ENCODE measurements at places on chromosomes 11 and 22.

- DNase-seq, result no peak
- no peak overlapping the region for H3K4me3 ChIP-seq
- H3K4me1 ChIP-seq, result no peaks in the 10 kb centered on the region
- H3K36me3 ChIP-seq, result no peaks in the 10 kb centered on the region
- H3K27ac ChIP-seq, result no peak overlapping the region
Observed at GRCh38 chr11:103844327-103845215, 191.9 kb upstream of the DDI1 start.

- no peak overlapping the region for H3K27ac ChIP-seq
- no peak for DNase-seq
- H3K4me3 ChIP-seq, result no peak overlapping the region
- H3K27me3 ChIP-seq, result no peaks in the 10 kb centered on the region
- peaks cover 8% of the 10 kb centered on the region for H3K36me3 ChIP-seq
Observed at GRCh38 chr11:77642228-77642627, 4.6 kb upstream of the CLNS1A start.

DNA sequence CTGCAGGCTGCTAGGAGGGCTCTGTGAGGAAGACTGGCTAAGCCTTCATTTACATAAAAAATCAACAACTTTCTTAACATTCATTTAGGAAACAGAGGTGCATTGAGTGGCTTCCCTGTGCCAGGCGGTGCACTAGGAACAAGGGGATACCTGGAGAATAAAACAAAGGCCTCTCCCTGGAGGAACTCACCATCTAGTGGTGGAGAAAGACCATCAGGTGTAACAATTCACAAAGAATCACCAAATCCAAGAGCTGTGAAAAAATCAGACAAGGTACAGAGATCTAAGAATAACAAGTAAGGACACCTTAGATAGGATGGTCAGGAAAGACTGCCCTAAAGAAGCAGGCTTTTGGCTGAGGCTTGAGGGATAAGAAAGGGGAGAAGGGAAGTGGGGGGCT, 40.3 kb downstream of the CSNK2A3 start:
- no peaks in the 10 kb centered on the region for H3K27me3 ChIP-seq
- no peak for DNase-seq
- H3K36me3 ChIP-seq, result no peaks in the 10 kb centered on the region
- no peak overlapping the region for H3K27ac ChIP-seq
- no peak overlapping the region for H3K4me3 ChIP-seq

GRCh38 chr11:84719935-84720577, 907.1 kb downstream of the DLG2 start:
- DNase-seq, result no peak
- peaks cover 21% of the 10 kb centered on the region for H3K27me3 ChIP-seq
- no peak overlapping the region for H3K27ac ChIP-seq

DNA sequence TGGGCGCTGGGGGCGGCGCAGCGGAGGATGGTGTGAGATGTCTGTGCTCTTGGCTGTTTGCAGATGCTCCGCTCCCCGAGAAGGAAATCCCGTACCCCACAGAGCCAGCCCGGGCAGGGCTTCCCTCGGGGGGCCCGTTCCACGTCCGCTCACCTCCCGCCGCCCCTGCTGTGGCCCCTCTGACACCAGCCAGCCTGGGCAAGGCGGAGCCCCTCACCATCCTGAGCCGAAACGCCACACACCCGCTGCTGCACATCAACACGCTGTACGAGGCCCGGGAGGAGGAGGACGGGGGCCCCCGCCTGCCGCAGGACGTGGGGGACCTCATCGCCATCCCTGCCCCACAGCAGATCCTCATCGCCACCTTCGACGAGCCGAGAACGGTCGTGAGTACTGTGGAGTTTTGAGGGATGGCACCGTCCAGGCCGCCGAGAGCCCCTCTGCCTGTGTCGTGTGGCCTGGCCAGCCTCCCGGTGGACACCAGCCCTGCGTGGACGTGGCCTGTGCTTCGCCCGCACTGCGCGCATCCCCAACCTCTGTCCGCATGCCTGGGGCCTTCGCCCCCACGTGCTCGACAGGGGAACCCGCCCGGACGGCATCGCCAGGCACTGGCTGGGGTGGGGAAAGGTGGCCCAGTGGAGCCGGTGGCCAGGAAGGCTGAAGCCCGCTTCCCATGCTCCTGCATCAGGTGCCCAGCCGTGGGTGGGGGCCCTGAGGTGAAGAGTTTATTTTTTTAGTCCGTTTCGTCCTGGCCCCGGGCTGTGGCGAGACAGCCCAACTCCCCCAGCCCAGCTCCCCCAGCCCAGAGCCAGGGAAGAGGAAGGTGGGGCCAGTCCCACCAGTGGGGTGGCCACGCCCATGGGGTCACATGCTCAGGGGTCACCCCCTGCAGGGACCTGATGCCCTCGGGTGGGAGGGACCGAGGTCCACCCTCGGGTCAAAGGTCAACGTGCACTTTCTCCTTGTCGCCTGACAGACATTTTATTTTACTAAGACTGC, 6.5 kb upstream of the TRABD start:
- no peaks in the 10 kb centered on the region for H3K36me3 ChIP-seq
- peaks cover 2% of the 10 kb centered on the region for H3K27me3 ChIP-seq
- no peak for DNase-seq
- H3K27ac ChIP-seq, result no peak overlapping the region

DNA sequence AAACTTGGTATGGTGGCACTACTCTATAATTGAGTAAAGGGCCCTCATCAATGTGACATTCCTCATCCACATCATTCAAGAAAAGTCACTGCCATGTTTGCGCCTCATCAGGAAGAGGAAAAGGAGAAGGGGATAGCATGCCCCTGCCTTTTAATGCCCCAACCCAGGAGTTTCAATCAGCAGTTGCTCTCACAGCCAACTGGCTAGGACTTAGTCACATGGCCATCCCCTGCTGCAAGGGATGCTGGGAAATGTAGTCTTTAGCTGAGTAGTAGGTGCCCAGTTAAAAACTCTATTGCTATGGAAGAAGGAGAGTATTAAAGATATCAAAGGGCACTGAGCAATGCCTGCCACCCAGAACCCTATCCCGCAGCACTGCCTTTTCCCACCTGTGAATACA, 10.9 kb upstream of the CCND1 start:
- H3K4me3 ChIP-seq, result no peak overlapping the region
- H3K36me3 ChIP-seq, result no peaks in the 10 kb centered on the region
- no peaks in the 10 kb centered on the region for H3K4me1 ChIP-seq
- H3K27ac ChIP-seq, result no peak overlapping the region
- H3K27me3 ChIP-seq, result peaks cover 36% of the 10 kb centered on the region

DNA sequence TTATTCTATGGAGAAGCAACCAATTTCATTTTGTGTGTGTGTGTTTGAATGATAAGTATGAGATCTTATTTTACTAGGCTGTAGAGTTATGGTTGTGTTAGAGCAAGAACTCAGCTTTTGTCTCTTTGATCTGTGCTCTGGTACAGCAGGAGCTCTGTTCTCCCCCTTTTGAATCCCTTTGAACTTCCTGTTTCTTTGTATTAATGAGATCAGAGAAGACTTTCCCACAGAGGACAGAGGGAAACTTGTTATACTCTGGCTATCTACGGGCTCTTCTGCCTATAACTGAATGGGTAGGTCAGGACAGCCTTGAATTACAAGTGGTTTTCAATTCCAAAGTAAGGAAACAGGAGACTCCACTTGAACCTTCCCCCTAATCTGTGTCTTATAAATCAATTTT, 1015.0 kb upstream of the RAG2 start:
- H3K27me3 ChIP-seq, result no peaks in the 10 kb centered on the region
- no peak overlapping the region for H3K27ac ChIP-seq
- no peaks in the 10 kb centered on the region for H3K36me3 ChIP-seq
- H3K4me1 ChIP-seq, result no peaks in the 10 kb centered on the region

DNA sequence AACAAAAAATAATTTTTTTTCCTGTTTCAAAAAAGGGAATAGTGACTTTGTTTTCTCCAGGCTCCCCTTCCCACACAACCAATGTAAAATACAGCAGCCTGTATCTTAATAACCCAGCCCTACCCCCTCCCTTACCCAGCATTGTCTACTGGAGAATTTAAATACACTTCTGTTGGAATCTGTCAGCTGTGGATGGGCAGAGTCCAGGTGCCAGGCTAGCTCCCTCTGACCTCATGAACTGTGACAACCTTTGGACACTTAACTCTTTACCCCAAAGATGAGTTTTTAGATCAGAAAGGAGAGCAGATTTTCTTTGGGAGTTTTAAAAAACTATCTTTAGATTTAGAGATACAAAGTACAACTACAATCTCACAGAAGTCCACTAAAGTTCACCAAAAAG, 42.9 kb downstream of the DDX6 start:
- peaks cover 46% of the 10 kb centered on the region for H3K36me3 ChIP-seq
- no peaks in the 10 kb centered on the region for H3K4me1 ChIP-seq
- H3K27ac ChIP-seq, result no peak overlapping the region
- no peak overlapping the region for H3K4me3 ChIP-seq

GRCh38 chr11:76604626-76605241, 65.8 kb downstream of the LRRC32 start:
- H3K36me3 ChIP-seq, result no peaks in the 10 kb centered on the region
- no peak overlapping the region for H3K4me3 ChIP-seq
- DNase-seq, result no peak
- no peaks in the 10 kb centered on the region for H3K27me3 ChIP-seq
- H3K4me1 ChIP-seq, result no peaks in the 10 kb centered on the region

GRCh38 chr11:13043912-13044628, 35.0 kb downstream of the RASSF10 start:
- DNase-seq, result no peak
- H3K4me3 ChIP-seq, result no peak overlapping the region
- H3K27ac ChIP-seq, result no peak overlapping the region
- no peaks in the 10 kb centered on the region for H3K36me3 ChIP-seq
- no peaks in the 10 kb centered on the region for H3K4me1 ChIP-seq

- H3K27ac ChIP-seq, result no peak overlapping the region
- no peak overlapping the region for H3K4me3 ChIP-seq
- H3K36me3 ChIP-seq, result no peaks in the 10 kb centered on the region
Observed at GRCh38 chr11:104522650-104523049, 358.7 kb upstream of the PDGFD start.

GRCh38 chr11:112163875-112164685, at the start of gene IL18:
Gene IL18, minus strand, starts transcription at chr11:112164094. Its CDS starts 9,041 bp downstream, at chr11:112155053.
- peaks cover 4% of the 10 kb centered on the region for H3K4me1 ChIP-seq
- H3K4me3 ChIP-seq, result peak within 1 kb of the TSS; percentile 68
- DNase-seq, result no peak
- H3K27ac ChIP-seq, result no peak within 1 kb of the TSS

DNA sequence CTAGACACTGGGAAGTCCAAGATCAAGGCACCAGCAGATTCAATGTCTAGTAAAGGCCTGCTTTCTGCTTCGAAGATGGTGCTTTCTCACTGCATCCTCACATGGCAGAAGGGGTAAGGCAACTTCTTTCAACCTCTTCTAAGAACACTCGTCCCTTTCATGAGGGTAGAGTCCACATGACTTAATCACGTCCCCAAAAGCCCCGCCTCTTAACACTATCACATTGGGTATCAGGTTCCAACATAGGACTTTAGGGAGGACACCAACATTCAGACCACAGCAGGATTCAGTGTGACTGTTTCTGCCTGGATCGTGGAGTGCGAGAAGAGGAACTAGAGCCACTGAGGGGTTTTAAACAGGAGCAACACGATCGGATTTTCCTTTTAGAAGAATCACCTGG, 3.7 kb upstream of the TIRAP start:
- no peaks in the 10 kb centered on the region for H3K27me3 ChIP-seq
- peaks cover 32% of the 10 kb centered on the region for H3K36me3 ChIP-seq
- peak overlapping the region; percentile 15 for H3K4me3 ChIP-seq
- no peak overlapping the region for H3K27ac ChIP-seq

GRCh38 chr11:126578021-126578420, 222.5 kb downstream of the ST3GAL4 start:
- no peaks in the 10 kb centered on the region for H3K36me3 ChIP-seq
- H3K4me3 ChIP-seq, result no peak overlapping the region
- H3K4me1 ChIP-seq, result no peaks in the 10 kb centered on the region
- H3K27ac ChIP-seq, result no peak overlapping the region
- DNase-seq, result no peak

- no peaks in the 10 kb centered on the region for H3K27me3 ChIP-seq
- H3K4me3 ChIP-seq, result peak overlapping the region; percentile 78
- peak overlapping the region; percentile 93 for H3K27ac ChIP-seq
Observed at GRCh38 chr11:2898366-2899079, 12.9 kb upstream of the CDKN1C start.

DNA sequence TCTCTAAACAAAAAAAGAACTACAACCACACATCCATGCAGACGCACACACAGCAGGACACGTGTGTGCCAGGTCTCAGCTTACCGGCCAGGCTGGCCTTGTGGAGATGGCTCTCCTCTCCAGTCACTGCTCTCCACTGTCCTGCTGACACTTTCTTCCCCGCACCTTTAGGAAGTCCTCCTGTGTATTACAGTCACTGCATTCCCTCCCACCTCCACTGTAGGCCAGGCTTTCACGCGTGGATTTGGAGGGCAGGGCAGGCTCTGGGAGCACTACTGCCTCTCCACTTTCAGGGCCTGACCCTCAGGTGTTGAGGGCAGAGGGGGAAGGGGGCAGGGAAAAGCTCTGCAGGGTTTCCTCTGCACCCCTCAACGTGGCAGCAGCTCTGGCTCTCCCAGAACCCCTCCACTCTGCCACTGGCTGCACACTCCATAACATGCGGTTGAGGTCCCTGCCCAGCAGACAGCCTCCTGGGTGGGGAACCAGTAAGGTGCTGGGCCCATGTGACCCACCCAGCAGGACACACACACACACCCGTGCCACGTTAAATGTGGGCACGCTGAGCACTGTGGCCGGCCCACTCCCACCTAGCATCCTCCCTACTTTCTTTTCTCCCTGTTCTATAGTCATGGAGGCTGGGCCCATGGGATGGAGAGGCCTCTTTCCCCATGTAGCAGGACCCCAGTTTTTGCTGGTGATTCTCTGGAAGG, 107.0 kb upstream of the PITPNB start:
- H3K4me3 ChIP-seq, result no peak overlapping the region
- H3K27me3 ChIP-seq, result no peaks in the 10 kb centered on the region
- H3K4me1 ChIP-seq, result no peaks in the 10 kb centered on the region

DNA sequence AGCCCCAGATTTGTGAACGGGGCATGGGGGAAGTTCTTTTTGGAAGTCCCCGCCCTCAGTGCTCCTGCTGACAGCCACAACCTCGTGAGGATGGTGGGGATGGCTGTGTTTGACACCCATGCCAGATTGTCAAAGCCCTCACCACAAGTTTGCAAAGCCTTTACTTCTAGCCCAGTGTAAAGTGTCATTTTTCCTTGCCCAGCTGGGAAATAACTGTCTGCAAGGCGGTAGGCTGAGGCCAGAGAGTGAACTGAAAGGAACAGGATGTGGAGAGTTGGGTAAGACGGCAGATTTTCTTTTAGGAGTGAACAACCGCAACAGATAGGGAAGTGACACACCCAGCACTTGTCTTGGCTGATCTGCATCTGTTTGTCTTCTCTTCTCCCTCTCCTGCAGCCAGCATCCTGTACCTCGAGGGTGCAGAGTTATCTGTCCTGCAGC, 13.6 kb downstream of the IL17RA start:
- no peaks in the 10 kb centered on the region for H3K27me3 ChIP-seq
- peak overlapping the region; percentile 58 for H3K4me3 ChIP-seq
- peak; percentile 38 for DNase-seq
- peaks cover 68% of the 10 kb centered on the region for H3K36me3 ChIP-seq

GRCh38 chr11:27910186-27910931, 197.6 kb downstream of the KIF18A start:
- no peaks in the 10 kb centered on the region for H3K36me3 ChIP-seq
- H3K27ac ChIP-seq, result no peak overlapping the region
- DNase-seq, result no peak

- no peaks in the 10 kb centered on the region for H3K36me3 ChIP-seq
- H3K4me1 ChIP-seq, result no peaks in the 10 kb centered on the region
- no peak for DNase-seq
Observed at GRCh38 chr11:87473174-87473573, 435.4 kb downstream of the TMEM135 start.

All from activated T-helper 2 cell treated with anti-CD3 and anti-CD28 coated beads, Interferon-gamma antibody, Interleukin-2, Interleukin-4, amounts not matched to agents 10 μg/mL and 5 μg/mL and 100 μg/mL, durations not matched to agents 14 hours and 24 hours and 36 hours (primary cell).